IPS DF 19.7 (cell line): ENCODE measurements at places on chromosomes 3 and 15.

GRCh38 chr3:169772305-169772896 lies 795 bp upstream of the MYNN start:
- DNase-seq, result no peak

DNA sequence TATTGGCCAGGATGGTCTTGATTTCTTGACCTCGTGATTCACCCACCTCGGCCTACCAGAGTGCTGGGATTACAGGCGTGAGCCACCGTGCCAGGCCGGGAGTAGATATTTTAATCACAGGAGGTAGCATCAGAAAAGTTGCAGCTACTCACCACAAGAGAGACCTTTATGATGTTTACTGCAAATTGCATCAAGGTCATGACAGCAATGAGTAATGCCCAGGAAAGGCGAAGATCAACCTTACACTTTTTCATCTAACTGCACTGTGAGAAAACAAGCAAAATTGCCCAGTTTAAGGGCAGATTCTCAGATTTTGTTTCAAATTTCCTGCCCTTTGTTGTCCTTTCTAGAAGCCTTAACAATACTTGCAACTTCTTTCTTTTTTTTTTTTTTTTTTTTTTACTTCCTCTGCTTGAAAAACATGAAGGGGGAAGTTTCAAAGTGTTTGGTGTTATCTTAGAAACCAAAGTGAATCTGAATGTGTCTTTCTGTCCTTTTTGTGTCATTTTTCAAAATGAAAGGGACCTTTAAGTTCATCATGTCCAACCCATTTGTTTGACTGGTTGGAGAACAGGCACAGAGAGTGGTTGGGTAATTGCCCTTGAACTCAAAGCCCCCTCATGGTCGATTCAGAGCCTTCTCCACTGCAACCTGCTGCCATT lies 25.0 kb downstream of the TGFBR2 start:
- no peak for DNase-seq

DNA sequence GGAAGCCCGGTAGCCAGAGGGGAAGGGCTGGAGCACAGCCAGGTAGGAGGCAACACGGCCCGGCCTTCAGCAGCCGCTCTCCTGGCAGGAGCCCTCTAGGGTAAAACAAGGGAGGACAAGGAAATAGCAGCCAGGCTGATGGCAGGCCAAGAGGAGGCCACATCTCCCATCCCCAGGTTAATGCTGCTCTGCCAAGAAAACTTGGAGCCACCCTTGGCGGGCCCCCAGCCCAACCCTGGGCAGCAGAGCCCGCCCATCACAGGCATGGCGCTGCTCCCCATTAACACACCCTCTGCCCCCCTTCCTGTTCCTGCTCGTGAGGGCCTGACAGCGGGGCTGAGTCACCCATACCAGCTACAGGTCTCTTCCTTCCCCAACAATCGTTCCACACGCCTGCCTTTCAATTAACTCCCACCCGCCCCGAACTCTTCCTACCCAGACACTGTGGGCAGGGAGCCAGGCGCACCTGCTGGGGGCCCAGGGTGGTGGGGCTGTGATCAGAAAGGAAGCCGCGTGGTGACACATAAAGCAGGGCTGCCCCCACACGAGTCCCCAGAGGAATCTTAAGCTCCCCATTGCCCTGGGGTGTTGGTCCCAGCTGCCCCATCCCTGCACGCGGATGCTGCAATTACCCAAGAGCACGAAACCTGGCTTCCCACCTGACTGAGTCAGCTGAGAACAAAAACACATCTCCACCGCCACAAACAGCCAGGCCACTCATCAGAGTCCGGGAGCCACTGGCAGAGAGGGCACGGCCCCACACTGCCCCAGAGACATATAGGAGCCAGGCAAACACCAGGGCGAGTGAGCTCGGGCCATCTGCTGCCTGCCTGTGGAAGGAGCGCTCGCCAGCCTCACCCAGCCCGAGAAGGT lies at the start of gene C15orf62:
Gene C15orf62, plus strand, starts transcription at position 707 of the 873 bp plus-strand sequence. CDS start 516 bp downstream, outside the sequence.
- DNase-seq, result no peak

- no peak for DNase-seq
These were observed 76.9 kb downstream of the PIK3R4 start for GRCh38 chr3:130669740-130670139.

GRCh38 chr15:46408312-46408711 lies 773.5 kb downstream of the SQOR start:
- no peak for DNase-seq

- DNase-seq, result no peak
These were observed 395.5 kb upstream of the KCNMB2 start for GRCh38 chr3:178140531-178141304.

GRCh38 chr3:70256566-70256965 lies 55.9 kb downstream of the MDFIC2 start:
- DNase-seq, result no peak

GRCh38 chr15:92881211-92881754 lies 18.8 kb upstream of the CHD2 start:
- DNase-seq, result no peak

- no peak for DNase-seq
These were observed 66.6 kb upstream of the TLE3 start for GRCh38 chr15:70164156-70164900.

DNA sequence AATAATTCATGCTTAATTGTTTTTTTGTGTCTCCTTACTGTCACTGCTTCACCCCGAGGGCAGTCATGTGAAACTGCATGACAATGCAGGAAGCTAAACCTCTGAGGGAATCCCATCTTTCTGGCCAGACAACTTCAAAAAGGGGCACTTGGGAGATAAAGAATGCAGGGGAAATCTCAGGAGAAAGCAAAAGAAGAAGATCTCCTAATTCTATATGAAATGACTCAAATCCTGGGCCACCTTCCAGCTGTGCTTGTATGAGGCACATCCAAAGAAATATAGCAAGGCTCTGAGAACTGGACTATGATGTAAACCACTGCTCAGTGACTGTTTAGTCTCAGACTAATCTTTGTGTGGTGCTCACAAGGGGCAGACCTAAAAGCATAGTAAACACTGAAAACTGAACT lies 22.6 kb upstream of the UMPS start:
- no peak for DNase-seq

DNA sequence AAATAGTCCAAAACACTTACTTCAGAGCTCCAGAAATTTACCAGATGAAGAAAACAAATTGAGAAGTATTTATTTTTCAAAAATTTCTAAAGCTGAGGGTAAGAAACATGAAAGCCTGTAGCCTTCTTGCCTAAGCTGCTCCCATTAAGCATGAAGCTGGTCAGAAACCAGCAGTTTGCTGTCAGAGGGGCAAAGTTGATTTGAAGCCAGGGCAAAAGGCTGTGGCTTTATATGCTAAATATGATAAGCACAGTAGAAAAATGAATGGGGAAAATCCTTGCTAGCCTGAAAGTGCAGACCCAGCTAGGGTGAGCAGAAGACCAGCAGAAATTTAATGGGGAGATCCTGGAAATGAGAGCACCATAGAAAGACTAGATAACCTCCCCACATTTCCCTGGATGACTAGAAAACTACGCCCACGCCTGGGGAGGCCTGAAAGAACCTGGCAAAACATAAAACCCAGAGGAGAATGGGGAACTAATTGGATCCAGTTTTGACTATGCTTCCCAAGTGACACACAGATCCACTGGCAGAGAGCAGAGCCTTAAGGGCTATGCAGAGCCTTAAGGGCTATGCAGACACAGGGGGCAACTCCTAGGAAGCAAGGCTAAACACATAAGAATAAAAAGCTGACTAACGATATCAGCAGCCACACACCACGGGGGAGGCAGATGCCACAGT lies 43.0 kb upstream of the HEG1 start:
- DNase-seq, result no peak

GRCh38 chr15:80576519-80577090 lies 118.5 kb upstream of the ABHD17C start:
- DNase-seq, result no peak

- no peak for DNase-seq
These were observed 84.4 kb downstream of the SV2B start for GRCh38 chr15:91184441-91184840.

GRCh38 chr15:70358871-70359647 lies 261.3 kb upstream of the TLE3 start:
- DNase-seq, result no peak

GRCh38 chr3:64813326-64813725 lies 125.5 kb upstream of the ADAMTS9 start:
- DNase-seq, result no peak

DNA sequence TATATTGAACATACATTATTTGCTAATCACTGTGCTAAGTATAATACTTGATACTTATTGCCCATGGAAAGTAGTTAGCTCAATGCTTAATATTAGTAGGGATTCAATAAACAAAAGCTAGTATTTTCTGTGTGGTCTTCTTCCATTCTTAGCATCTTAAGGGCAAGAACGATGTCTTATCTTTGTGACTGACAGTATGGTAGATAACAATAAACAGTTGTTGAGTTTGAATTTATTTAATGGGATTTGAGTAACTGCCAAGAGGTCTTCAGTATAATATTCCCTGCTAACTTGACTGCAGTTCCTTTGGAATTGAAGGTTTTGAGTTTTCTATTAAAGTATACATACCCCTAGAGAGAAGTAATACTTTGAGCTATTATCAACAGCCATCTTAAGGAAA lies 70.1 kb downstream of the ZNF609 start:
- DNase-seq, result no peak

GRCh38 chr3:106206613-106207012 lies 337.8 kb upstream of the CBLB start:
- no peak for DNase-seq

- no peak for DNase-seq
These were observed 7.7 kb upstream of the C15orf39 start for GRCh38 chr15:75193976-75194375.

DNA sequence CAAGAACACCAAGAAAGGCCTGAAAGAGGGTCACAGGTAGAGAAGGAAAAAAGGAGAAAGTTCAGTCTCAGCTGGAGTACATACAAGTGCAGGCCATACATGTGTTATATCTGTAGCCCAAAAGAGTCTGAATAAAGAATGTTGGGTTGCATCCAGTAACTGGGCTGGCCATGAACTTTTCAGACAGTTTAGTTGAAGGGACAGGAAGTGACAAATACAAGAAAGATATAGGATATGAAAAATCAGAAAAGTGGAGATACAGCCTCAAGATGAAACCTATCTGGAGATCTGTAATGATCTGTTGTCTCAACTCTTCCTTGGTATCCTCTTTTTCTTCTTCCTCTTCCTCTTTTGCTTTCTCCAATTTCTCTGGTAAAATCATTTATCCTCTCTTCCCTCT lies 671.7 kb downstream of the MECOM start:
- DNase-seq, result no peak

DNA sequence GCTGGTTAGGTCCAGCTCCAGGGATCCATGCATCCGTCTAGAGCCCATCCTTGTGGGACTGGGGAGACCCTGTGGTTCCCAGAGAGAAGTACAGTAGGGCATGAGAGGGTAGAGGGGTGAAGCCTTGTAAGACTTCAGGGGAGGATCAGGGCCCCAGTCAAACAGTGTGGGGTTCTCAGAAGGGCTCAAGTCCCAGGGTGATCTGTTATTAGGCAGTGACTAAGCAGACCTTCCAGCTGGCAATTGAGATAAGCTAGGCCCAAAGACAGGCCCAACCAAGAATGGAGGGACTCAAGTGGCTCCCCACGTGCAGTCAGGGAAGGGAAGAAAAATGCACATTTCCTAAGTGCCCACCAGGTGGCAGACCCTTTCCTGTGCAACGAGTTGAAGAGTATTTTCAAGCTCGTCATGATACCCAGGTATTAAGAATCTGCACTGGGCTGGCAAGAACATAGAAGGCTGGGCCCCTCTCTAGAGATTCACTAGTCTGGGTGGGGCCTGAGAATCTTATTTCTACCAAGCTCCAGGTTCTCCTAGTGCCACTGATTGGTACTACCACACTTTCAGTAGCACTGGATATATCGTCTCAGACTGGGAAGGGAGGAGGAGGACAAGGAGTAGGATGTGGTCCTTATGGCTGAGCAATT lies 240.8 kb downstream of the NR1D2 start:
- peak; percentile 57 for DNase-seq

DNA sequence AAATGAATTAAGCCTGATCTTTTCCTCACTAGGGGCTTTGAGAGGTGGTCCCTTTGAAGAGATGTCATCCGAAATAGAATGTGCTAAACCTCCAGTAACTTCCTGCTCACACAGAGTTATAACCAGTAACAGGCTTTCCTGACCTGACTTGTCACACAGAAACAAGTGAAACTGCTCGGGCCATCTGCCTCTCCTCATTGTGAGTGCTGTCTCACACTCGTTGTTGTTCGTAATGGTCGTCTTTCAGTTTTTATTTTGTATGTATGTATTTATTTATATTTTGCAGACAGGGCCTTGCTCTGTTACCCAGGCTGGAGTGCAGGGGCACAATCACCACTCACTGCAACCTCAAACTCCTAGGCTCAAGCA lies 24.0 kb downstream of the ACSBG1 start:
- DNase-seq, result no peak

DNA sequence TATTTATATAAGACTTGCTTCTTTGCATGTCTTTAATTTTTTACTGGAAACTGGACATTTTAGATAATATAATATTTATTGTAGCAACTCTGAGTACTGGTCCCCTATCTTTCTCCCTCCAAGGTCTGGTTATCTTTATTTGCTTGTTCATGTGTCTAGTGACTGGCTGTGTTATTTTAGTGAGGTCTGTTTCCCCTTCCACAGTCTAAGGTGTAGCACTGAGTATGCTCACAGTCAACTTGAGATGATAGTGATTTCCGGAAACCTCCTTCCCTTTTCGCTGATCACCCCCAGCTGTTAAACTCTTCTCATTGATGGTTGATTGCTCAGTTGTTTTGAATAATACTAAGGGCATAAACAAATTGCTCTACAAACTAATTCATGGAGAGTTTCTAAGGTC lies 37.0 kb downstream of the PCNP start:
- no peak for DNase-seq

DNA sequence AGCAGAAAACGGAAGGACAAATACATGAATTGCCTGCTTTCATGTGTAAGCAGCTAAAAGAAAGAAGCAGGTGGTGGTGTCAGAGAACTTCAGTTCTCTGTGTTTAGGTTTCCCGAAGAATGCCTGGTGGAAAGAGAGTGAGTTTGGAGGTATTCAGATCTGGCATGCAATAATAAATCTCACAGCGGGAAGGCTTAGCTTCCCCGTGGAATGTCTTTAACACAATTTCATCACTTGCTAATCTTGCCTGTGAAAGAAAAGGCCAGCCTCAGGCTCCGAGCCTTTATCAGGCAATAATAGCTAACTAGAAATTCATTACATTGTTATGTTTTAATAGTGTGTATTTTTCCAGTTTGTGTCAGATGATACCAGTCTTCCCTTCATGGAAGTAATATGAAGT lies 220.3 kb downstream of the PDZRN3 start:
- DNase-seq, result no peak

DNA sequence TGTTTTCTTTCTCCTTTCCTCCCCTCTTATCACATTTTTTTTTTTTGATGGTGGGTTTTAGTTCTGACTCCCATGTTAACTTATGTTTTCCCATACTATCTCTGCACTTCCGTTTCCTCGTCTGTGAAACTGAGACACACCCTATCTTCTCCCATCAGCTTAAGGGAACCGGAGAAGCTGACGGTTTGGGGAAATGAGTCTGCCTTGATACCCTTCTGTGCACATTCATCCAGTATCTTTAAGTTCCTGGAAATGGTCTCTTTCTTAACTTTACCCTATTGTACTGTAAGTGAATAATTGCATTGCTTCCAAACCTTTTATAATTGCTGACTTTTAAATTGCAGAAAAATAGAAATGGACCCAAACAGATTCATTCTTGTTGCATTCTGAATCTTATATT lies 26.2 kb upstream of the CFAP161 start:
- DNase-seq, result no peak
